Upper lobe of right lung (tissue), 1 donor: ENCODE measurements at places on chromosomes 7 and 10. TPM values are rescaled to one million over a fixed set of nuclear protein-coding genes. Genes with fewer than 3 reads are reported as not detected.

DNA sequence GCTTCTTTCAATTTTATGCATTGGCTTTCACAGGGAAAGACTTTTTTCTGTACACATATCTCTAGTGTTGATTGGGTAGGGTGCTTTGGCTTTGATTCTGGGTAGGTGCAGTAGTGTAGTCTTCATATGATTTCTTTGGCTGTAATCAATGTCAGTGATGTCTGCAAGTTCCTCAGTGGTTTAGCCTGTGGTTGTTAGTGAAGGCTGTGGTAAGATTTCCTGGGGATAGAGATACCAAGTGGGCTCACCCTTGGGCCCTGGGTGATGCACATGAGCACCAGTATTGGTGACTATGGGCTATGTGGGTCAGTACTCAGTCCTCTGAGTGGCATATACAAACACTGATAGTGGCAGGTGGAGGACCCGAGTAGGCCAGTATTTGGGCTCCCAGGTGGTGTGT, 13.0 kb downstream of the GIMAP8 start:
- DNase-seq: no peak
- no peak overlapping the region for H3K4me3 ChIP-seq
- H3K4me1 ChIP-seq: no peaks in the 10 kb centered on the region
- no peak overlapping the region for H3K27ac ChIP-seq
- peaks cover 3% of the 10 kb centered on the region for H3K36me3 ChIP-seq

GRCh38 chr10:78914060-78914378, 154.7 kb upstream of the ZMIZ1 start:
- no peak overlapping the region for H3K4me3 ChIP-seq
- no peak overlapping the region for H3K27ac ChIP-seq
- H3K4me1 ChIP-seq: no peaks in the 10 kb centered on the region
- H3K36me3 ChIP-seq: no peaks in the 10 kb centered on the region
- DNase-seq: peak; percentile 65
- no peaks in the 10 kb centered on the region for H3K27me3 ChIP-seq

Gene MYL7
- total RNA-seq: 3.1 TPM

Gene FAM25G
- total RNA-seq: not detected

Gene CYP2E1
- 2.1 TPM for total RNA-seq

DNA sequence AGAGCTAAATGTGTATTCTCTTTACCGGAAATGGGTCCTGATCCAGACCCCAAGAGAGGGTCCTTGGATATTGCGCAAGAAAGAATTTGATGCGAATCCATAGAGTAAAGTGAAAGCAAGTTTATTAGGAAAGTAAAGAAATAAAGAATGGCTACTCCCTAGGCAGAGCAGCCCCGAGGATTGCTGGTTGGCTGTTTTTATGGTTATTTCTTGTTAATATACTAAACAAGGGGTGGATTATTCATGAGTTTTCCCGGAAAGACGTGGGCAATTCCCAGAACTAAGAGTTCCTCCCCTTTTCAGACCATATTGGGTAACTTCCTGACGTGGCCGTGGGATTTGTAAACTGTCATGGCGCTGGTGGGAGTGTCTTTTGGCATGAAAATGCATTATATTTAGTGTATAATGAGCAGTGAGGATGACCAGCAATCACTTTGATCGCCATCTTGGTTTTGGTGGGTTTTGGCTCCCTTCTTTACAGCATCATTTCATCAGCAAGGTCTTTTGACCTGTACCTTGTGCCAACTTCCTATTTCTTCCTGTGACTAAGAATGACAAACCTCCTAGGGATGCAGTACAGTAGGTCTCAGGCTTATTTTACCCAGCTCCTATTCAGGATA, 60.4 kb downstream of the ARL4A start:
- no peak overlapping the region for H3K27ac ChIP-seq
- no peak overlapping the region for H3K4me3 ChIP-seq
- H3K4me1 ChIP-seq: no peaks in the 10 kb centered on the region
- no peaks in the 10 kb centered on the region for H3K36me3 ChIP-seq

Gene SLC18A2
- 5.2 TPM for total RNA-seq

Gene ATG9B
- 0.17 TPM for total RNA-seq

Gene CHN2
- 14.4 TPM for total RNA-seq

DNA sequence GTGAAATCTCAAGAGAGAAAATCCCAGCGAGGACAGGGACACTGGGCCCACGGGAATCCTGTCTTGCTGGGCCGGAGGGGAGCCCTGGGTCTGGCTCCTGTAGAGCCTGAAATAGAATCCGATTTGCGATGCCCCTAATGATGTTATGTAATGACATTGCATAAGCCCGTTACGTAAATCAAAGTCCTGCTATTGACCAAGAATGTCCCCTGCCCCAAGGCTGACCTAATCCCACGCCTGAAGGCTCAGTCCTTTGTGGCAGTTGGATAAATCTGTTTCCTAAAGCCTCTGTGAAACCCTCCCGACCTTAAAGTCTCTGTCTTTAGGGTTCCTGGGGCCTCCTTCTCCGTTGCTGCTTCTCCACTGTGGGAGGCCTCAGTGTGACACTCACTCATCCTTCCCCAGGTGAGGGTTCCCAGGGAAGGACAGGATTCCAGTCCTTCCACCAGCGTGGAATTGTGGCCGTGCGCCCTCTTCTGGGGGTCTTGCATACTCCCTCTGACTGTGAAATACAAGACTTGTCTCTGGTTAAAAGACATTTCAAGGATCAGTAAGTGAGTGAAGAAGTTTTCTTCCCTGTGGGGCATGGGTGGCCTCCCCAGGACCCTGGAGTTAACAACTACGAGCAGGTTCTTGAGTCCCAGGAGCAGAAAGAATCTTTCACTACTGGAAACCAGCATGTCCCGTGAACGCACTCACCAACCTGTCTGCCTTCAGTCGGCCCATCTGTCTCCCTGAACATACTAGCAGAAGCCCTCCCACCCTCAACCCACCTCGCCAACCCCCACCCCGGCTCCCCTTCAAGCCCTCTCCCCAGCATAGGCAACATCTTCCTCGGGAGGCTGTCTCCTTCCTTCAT, 19.8 kb downstream of the ZNF467 start:
- no peaks in the 10 kb centered on the region for H3K27me3 ChIP-seq
- no peak overlapping the region for H3K4me3 ChIP-seq
- H3K27ac ChIP-seq: no peak overlapping the region

- H3K4me3 ChIP-seq: no peak overlapping the region
- H3K4me1 ChIP-seq: no peaks in the 10 kb centered on the region
- H3K27me3 ChIP-seq: no peaks in the 10 kb centered on the region
- no peak overlapping the region for H3K27ac ChIP-seq
- peaks cover 4% of the 10 kb centered on the region for H3K36me3 ChIP-seq
These were observed 83.2 kb downstream of the HECTD2 start for GRCh38 chr10:91493313-91493712.

- H3K4me3 ChIP-seq: no peak overlapping the region
- H3K36me3 ChIP-seq: no peaks in the 10 kb centered on the region
- DNase-seq: peak; percentile 42
- no peak overlapping the region for H3K27ac ChIP-seq
- no peaks in the 10 kb centered on the region for H3K27me3 ChIP-seq
These were observed 182.9 kb downstream of the EBF3 start for GRCh38 chr10:129780901-129781795.

Gene FAM25A
- not detected for total RNA-seq

DNA sequence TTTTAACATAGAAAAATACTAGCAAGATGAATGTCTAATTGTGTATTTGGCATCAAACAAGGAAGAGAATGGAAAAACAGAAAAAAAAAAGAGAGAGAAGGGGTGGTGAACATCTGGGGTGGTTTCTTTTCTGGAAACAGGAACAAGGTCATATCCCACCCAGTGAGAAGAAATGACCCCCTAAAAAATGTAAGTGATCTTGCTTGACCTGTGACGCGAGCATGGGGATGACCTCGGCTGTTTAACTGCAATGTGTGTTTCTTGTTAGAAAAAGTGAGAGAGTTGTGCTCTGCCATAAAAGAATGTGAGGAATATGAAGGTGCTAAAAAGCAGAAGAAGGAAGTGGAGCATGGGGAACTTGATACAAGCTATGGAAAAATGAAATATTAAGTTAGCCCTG, 258.5 kb downstream of the AGMO start:
- no peaks in the 10 kb centered on the region for H3K27me3 ChIP-seq
- no peaks in the 10 kb centered on the region for H3K36me3 ChIP-seq
- H3K4me3 ChIP-seq: no peak overlapping the region
- no peak overlapping the region for H3K27ac ChIP-seq
- DNase-seq: no peak

DNA sequence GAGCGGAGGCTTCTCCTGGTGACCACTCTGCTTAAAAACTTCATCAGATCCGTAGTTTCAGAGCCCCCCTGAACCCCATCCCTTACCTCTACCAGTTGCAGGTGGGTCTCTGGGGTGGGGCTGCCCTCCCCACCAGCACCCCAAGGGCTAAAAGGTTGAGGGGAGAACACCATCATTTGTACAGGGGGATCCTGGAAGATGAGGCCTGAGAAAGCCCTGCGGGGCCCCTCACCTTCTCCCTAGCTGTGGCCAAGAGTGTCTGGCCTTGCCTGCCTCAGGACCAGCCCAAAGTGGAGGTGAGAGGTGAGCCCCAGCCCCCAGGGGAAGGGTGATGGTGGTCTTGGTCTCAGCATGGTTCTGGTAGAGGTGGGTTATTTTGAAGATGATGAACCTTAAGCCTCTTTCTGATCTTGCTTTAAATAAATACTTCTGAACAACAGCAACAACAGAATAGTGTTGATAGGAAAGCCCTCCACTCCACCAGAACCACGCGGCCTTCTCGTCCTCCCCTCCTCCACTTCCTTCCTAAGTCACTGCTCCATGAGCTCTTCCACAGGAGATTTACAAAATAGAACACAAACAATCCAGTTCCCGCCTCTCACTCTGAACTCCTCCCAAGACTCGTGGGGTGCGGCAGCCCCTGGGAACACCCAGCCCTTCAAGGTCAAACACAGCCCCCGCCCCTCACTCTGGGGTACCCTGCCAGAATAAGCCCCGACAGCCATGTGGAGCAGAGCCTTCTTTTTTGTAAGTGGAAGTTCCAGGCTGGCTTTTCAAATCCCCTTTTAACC, 169.1 kb downstream of the EGFR start:
- no peak overlapping the region for H3K4me3 ChIP-seq
- no peaks in the 10 kb centered on the region for H3K4me1 ChIP-seq
- no peak overlapping the region for H3K27ac ChIP-seq
- no peaks in the 10 kb centered on the region for H3K27me3 ChIP-seq

DNA sequence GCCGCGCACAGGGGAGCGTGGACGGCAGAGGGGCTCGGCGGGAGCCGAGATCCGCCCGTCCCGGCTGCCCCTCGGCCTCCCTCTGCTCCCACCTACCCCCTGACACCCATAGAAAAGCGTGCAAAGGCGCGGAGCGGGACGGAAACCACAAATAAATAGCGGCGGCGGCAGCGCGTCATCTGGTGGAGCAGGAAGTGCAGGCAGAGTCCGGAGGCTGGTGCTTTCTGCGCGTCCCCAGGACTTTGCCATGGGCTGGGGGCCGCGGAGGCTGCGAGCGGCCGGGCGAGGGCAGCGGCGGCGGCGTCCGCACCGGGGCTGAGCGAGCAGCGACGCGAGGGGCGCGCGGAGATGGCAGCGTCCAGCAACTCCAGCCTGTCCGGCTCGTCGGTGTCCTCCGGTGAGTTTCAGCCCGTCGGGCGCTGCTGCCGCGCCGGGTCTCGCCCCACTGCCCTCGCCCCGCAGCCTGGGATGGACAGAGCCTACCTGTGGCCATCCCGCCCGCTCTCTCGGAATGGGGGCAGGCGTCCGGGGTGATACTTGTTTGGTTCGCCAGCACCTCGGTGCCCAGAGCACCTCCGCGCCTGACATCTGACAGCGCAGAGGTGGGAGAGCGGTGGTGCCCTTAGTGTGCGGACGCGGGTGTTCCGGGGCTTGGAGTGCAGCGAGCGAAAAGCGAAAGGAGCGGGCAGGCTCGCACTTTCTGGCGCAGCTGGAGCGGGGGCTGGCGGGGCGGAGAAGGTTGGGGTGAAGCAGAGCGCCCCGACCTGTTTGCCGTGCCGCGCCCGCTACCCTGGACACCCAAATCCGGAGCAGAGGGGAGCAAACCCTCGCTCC, at the start of gene CHN2:
TSS of gene CHN2 (plus strand) at position 182 of the 834 bp plus-strand sequence.
- H3K4me3 ChIP-seq: peak within 1 kb of the TSS; percentile 70
- DNase-seq: peak; percentile 83
- peaks cover 18% of the 10 kb centered on the region for H3K27me3 ChIP-seq
- peaks cover 7% of the 10 kb centered on the region for H3K4me1 ChIP-seq
- peak within 1 kb of the TSS; percentile 34 for H3K27ac ChIP-seq

GRCh38 chr10:61183967-61184366, 240.0 kb upstream of the RHOBTB1 start:
- no peak overlapping the region for H3K4me3 ChIP-seq
- H3K27me3 ChIP-seq: no peaks in the 10 kb centered on the region
- H3K27ac ChIP-seq: no peak overlapping the region
- DNase-seq: no peak

DNA sequence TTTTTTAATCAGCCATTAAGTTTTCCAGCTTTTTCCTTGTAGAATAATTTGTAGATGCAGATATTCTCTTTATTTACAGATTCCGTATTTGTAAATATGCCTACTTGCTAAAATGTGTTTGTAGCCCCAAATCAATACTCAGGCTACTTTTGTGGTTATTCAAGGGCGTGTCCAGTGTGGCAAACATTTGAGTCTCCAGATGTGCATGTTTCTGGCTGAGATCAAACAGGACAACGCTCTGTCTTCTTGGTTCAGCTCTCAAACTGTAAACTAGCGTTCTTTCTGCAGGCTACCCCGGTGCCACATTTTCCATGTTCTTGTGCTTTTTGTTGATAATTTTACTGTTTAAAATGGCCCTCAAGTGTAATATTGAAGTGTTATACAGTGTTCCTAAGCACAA, 16.2 kb upstream of the OR2A5 start:
- no peak overlapping the region for H3K4me3 ChIP-seq
- H3K27ac ChIP-seq: no peak overlapping the region
- no peak for DNase-seq
- no peaks in the 10 kb centered on the region for H3K27me3 ChIP-seq

DNA sequence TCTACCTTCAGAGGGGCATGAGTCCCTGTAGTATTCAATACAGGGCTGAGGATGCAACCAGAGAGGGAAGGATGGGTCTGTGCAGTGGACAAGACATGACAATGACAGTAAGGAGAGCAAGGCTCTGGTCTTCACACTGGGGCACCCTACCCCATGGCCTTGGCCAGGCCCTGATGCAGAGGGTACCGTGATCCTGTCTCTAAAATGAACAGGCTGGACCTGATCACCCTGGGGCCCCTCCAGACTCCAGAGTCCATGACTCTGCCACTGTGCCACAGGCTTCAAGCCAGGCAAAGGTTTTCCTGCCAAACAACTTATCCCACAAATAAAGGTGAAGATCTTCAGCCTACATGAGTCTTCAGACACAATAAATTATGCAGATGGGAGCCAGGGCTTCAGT, 4.9 kb downstream of the MAT1A start:
- DNase-seq: no peak
- no peaks in the 10 kb centered on the region for H3K27me3 ChIP-seq
- no peak overlapping the region for H3K4me3 ChIP-seq
- no peak overlapping the region for H3K27ac ChIP-seq
- no peaks in the 10 kb centered on the region for H3K4me1 ChIP-seq
- H3K36me3 ChIP-seq: no peaks in the 10 kb centered on the region
